T-cell (primary cell): ENCODE measurements at places on chromosomes 12 and 14.

GRCh38 chr12:27732281-27732680 is 21.6 kb downstream of the MRPS35 start:
- DNase-seq = no peak

DNA sequence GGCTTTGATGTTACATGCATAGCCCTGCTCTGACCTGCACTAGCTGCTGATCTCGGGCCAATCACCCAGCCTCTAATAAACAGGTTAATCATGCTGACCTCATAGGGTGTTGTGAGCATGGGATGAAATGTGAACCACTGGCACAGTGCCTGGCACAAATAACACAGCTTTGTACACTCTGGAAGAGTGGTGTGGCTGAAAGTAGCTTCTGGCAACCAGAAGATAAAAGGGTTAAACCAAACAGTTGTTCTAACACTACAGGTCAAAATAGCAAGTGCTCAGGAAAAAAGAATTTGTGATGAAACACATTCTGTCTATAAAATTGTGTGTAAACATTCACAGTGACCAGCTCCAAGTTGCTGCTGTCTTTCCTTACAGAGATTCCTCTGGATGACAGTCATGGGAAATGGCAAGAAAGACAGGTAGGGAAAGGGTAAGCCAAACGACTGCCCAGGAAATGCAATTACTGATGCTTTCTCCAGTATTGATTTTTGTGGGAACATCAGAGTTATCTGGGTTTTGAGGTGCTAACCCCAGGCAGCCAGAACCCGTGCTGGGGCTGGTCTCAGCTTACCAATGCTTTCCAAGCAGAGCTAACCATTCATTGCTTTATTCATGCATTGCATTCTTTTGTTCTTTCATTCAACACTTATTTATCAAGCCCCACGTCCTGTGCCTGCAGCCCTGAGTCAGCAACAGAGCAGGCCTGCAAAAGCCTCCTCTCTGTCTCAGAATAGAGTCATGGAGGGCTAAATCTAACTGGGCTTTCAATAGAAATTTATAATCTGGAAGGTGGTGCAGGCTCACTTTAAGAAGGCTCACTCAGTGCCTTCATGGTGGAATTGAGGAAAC is 38.1 kb upstream of the CAPRIN2 start:
- DNase-seq = no peak

DNA sequence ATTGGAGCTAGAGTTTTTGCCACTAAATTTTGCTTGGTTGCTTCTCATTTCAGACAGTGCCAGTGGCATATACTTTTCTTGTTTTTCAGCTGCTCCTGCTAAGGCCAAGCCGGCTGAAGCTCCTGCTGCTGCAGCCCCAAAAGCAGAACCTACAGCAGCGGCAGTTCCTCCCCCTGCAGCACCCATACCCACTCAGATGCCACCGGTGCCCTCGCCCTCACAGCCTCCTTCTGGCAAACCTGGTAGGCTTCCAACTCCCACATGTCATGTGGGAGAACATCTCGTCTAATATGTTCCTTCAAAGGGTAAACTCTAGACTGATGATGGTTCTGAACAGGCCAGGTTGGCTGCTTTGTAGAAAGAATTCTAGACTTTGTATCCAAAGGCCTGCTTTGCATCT is 11.0 kb downstream of the DLST start:
- no peak for DNase-seq

DNA sequence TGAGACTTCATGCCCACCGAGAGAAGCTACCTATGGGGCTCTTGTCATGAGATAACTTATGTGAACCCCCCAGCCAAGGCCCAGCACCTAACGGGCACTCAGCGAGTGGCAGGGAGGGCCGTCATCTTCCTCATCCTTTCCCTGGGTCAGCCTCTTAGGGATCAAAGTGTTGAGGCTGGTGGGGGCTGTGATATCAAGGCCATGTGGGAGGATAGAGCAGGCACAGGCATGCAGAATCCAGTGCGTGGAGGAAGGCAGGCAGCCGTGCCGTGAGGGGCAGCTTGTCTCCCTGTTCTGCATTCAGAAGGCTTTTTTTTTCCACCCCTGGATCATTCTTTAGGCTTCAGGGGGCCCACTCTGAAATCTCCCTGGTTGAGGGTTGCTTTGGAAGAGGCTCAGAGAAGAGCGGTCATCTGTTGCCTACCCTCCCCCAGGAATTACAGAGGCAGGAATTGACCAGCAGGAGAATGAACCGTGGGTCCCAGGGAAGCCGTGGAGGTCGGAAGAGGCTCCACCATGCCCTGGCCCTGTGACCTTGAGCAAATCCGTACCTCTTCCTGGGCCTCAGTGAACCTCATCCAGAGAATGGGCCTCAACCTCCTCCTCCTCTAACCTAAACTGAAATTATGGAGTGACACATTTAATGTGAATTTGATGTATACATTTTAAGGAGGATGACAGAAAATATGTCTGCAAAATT is 62.8 kb downstream of the BEGAIN start:
- no peak for DNase-seq

DNA sequence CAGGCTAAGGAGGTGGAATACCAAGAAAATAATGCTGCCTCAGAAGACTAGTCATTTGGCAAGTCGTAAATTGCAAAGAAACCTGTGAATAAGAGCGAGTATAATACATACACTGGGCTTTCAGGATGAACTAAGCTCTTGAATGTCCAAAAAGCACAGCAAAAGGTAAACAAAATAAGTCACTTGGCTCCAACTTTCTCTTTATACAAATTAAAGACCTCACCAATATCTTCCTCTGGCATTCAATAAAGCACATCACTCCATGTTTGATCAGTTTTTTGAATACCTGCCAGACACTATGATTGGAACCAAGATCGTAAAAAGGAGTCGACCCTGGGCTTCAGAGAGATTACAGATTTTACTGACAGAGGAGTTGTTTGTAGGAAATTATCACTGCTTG is 3.5 kb downstream of the DICER1 start:
- DNase-seq = no peak

DNA sequence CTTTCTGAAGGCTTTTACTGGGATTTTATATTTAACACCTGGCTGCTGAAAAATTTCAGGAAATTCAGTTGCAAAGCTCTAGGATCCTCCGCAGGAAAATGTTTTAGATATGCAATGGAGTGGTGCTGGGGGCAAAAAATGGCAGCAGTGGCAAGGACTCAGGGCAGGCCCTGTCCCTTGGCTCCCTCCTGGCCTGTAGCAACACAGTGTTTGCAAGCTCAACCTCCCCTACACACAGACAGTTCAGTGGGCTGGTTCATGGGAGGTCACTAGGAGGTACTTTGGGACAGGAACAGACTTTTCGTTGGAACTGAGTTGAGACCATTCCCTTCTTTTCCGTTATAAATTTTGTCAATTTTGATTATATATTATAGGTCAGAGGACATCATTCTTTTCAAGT is 270.4 kb downstream of the ADAMTS20 start:
- DNase-seq = no peak

DNA sequence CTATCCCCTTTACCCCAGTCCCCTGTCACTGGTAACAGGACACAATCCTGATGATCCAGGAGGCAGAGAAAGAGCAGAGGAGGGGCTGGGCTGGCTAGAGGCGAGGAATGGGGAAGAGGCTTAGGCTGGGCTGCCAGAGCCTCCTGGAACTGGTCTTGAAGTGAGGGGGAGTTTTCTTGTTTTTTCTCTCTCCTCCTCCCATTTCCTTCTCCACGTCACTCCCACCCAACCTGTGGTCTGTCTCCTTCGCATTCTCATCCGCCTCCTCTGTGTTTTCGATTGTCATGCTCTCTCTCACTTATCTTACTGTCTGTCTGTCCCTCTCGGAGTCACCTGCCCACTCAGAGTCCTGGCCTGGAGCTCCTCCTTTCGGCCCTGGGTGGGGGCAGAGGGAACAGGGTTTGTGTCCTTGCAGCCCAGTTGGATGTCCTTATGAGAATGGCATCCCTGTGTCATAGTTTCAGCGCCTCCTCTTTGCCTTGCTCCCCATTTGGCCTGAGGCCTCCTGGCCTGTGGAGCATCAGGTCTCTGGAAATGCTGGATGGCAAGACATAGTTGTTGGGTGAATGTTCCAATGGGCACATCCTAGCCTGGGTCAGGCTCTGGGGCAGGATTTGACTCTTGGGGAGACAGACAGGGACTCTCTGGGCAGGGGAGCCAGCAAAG is 3.4 kb upstream of the KRT80 start:
- no peak for DNase-seq

GRCh38 chr12:114193474-114193873 is 212.5 kb downstream of the TBX5 start:
- DNase-seq = no peak

GRCh38 chr14:104766256-104766862 is 13.4 kb downstream of the SIVA1 start:
- DNase-seq = no peak

DNA sequence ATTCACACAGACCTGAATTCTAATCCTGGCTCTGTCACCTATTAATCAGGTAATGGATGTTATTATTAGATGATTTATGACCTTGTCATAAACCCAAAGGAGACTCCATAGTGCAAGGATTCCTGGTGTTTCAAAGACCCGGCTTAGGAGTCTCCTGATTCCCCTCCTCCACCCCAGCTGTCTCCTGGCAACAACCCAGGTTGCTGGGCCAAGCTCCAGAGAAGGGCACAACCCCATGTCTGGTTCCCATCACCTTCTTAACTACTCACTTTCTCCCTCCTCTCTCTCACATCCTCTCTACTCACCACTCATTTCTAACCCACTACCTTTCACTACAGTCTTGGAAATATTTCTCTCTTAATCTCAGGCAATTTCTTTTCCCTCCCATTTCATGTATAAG is 41.6 kb downstream of the RHOJ start:
- DNase-seq = no peak

DNA sequence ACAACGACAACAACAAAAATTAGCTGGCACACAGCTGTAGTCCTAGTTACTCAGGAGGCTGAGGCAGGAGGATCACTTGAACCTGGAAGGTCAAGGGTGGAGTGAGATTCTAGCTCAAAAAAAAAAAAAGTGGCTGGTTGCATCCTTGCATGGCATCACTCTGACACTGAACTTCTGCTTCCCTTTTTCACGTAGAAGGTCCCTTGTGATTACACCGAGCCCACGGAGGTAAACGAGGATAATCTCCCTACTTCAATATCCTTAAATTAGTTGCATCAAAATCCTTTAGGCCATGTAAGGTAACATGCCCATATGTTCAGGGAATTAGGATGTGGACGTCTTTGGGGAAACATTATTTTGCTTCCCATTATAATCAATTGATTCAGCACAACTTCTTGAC is 4.0 kb upstream of the PPP4R4 start:
- DNase-seq = no peak

- DNase-seq = peak; percentile 18
Measured at GRCh38 chr12:47721431-47721973, 3.8 kb downstream of the ENDOU start.

- DNase-seq = no peak
Measured at GRCh38 chr12:54356951-54357356, 7.3 kb downstream of the GPR84 start.

- DNase-seq = no peak
Measured at GRCh38 chr12:41014643-41015020, 173.5 kb upstream of the PDZRN4 start.

DNA sequence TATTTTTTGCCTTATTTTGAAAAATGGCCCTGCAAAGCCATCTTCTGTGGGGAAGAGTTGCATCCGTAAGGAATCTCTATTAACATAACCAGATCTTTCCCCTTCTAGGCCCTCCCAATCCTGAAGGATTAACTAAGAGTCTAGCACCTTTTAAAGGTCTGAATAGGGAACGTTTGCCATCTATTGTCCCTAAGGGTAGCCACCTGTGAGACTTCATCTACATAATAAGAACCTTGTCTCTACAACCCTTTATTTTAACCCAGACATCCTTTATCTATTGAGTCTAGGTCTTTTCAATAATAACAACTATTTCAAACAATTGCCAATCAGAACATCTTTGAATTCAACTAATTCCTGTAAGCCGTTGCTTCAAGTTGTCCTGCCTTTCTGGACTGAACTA is 4.4 kb downstream of the EDDM3B start:
- no peak for DNase-seq

DNA sequence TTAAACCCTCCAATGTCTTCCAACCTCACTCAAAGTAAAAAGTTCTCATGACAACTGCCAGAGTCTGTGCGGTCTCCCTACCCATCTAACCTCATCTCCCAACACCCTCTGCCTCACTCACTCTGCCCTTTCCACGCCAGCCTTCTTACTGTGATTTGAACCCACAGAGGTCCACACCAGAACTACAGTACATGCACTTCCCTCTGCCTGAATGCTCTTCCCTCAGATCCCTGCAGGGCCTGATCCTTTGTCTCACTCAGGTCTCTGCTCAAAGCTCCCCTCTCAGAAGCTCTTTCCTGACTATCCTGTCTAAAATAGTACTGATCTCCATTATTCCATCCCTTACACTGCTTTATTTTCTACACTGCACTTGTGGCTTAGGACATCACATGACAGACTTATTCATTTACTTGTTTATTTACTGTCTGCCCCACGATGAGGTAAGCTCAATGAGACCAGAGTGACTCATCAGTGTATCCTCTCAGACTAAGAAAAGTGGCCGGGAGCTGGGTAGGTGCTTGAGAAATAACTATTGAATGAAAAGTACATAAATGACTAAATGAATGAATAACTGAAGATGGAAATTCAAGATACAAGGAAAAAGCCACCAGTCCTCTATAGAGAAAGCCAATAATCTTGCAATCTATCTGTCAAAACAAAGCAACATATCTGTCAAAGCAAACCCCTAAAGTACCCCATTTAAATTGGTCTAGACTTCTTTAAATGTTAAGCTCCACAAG is 17.1 kb downstream of the POMT2 start:
- no peak for DNase-seq

DNA sequence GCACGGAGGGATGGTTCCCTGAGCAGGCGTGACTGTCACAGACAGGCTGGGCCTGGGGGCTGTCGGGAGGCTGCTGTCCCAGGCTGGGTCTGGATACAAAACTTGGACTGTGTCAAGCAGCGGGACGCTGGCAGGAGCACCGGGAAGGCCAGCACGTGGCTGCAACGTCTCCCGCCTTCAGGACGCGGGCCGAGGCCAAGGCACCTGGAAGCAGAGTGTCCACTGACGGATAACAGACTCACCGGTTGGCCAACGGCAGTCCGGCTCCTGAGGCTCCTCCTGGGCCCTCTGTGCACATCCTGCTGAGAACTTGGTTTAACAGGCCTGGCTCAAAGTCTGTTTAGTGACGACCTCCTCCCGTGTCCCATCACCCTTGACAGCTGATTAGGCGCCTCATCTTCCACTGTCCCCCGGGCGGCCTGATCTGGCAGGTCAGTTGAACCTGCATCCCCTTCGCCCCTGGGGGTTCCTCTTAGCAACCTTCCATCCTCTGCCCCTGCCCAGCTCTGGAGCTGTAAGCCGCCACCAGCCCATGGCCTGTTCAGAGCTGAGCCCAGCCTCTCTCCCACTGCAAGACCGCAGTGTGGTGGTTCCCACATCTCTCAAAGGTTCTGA is 2.5 kb downstream of the XRCC3 start:
- no peak for DNase-seq

GRCh38 chr12:4032924-4033615 is 159.9 kb upstream of the PARP11 start:
- DNase-seq = no peak
